Activated effector memory CD4-positive, alpha-beta T cell treated with Interleukin-2 at 50 U/mL for 16 hours (primary cell): ENCODE measurements at places on chromosomes 11 and 22.

GRCh38 chr22:19734163-19734562, 10.8 kb downstream of the GP1BB start:
- no peak for DNase-seq

DNA sequence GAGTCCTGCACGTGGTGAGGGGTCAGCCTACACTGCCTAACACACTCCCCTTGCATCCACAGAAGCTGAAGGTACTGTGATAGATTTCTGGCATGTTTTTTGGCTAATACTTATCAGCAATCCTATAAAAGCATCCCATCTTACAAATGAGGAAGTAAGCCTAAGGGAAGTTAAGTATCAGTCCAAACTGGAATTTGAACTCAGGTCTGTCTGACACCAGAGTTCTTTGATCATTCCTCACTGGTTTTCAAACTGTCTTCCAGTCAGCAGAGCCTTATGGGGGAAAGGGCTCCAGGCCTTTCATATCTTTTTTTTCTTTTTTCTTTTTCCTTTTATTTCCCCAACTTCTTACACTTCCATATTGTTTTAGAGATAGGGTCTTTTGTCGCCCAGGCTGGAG, 105.6 kb downstream of the RBFOX2 start:
- no peak for DNase-seq

GRCh38 chr22:23700706-23701105, 9.9 kb downstream of the RGL4 start:
- no peak for DNase-seq

GRCh38 chr22:49322231-49322630, 505.4 kb downstream of the BRD1 start:
- DNase-seq, result no peak

DNA sequence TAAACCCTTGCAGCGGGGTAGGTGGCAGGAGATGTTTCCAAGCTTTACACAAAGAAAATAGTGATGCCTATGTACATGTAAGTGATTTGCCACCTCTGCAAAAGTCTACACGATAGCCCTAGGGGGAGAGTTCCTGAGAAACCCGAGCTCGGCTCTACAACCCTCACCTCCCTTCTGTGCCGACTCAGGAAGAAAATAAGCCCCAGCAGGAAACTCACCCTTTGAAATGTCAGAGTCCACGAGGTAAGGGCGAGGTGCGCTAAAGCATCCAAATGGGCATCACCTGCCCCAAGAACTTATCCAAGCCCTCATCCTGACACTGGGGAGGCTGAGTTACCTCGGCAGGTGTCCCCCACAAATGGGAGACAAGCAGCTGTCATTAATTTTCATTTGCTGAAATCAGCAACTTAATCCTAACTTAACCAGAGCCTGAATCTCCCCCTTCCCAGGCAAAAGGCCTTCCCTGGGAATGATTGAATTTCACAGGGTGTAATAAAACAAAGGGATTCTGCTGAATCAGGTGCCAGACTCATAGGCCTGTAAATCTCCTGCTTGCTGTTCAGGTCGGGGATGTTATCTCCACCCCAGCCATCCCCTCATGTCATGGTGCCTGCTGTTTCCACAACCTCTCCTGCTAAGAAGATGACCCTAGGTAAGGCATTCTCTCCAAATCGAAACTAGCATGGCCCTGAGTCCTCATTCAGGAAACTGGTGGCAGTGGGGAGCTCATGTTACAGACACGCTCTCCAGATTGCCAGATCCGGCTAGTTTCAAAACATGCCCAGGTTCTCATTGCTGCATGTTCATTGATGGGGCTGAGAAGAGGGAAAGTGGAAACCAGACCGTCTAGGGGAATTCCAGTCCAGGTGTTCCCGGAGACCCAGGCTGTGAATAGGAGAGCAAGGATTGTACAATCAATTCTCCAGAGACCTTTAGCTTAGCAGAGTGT, 105.3 kb upstream of the KIRREL3 start:
- DNase-seq, result no peak

DNA sequence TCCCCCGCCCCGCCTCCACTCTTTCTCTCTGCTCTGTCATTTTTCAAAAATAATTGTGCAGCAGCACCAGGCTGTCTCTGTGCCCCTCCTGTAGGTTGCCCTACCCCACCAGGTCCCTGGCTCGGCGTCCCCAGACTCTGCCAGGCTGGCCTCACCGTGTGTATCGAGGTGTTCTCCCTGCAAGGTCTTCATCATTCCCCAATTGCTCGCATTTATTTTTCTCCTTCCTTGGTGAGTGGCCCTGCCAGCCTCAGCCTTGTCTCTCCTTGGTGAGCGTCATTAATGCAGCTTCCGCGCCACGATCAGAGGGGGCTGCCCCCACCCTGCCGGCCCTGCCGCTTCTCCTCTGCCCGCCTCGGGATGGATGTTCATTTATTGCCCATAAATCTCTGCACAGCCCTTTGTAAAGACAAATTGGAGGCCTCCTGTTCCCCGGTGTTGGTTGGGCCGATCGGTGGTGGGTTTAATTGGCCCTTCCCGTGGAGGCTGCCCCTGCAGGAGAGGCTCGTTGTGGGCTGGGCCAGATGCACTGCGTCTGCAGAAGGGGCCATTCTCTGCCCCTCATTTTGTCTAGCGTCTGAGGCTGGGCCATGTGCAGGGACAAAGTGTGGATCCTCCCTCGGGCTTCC, 33.2 kb downstream of the RTN4R start:
- no peak for DNase-seq

- DNase-seq, result no peak
Measured at GRCh38 chr11:67534070-67534679, 10.9 kb upstream of the CABP2 start.

DNA sequence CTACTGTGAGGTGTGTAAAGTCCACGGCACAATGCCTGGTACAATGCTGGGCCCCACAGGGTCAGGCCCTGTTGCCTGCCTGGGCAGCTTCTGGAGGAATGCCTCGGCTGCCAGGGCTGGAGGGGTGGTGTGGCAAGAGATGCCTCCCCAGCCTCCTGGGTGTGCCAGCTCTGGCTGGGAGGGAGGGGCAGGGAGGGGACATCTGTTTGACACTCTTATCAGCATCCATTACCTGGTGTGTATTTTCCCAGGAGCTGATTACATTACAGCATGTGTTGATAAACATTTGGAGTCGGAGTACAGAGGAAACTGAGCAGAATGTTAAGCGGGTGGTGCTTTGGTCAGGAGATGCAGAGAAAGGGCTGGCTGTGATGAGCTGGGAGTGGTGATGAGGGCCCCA, 11.0 kb upstream of the NECTIN1 start:
- no peak for DNase-seq

DNA sequence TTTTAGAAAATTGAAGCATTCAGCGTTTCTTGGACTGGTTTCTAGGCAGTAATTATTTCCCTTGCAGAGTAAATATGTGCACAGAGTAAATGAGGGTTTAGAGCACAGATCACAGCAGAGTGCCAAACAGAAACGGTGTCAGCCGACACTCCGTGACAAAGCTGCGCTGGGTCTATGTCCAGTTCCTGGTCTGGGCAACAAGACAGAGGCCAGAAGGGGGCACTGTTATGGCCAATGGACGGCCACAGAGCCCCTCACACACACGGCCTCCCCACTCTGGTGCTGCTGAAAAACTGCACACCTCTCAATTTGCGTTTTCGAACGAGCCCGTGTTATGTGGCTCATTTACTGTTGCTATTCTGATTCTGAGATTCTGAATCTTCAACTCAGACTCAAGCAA, 180.7 kb downstream of the MPPED1 start:
- DNase-seq, result no peak

DNA sequence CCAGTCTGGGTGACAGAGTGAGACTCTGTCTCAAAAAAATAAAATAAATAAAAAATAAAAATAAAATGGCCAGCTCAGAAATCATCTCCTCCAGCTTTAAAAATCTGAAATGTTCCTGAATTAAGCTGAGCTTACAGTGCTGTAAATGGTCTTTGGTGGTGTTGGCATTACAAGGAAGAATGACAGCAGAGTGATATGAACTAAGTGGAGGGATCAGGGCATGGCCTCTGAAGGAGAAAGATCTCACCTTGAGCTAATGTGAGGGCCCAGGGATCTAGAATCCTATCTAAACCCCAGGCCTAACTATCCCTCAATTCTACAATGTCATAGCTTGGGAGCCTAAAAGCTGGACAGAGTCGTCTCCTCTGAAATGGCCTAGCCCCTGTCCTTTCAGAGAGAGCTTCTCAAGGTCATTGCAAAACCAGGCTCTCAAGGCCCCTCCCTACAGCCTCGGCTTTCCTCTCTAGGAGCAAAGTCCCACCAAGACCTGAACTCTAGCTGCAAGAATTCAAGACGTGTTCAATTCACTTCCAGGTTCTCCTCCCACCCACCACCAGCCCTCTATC, 345.4 kb downstream of the BUD13 start:
- DNase-seq, result no peak

DNA sequence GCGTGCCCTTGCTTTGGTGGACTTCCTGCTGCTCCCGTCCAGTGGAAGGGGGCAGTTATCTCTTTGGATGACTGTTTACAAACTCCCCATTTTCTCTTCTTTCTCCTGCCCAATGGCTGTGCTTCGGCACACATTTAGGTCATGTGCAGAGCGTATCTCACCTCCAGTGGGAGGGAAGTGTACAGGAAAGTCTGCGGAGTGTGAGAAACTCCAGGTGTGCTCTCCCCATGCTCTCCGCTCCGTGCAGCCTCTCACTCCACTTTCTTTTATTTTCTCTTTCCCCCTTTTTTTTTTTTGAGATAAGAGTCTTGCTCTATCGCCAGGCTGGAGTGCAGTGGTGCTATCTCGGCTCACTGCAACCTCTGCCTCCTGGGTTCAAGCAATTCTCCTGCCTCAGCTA, 11.9 kb upstream of the TEF start:
- no peak for DNase-seq
